ENCODE measurements at places on chromosomes 6 and 20. TPM values are rescaled to one million over a fixed set of nuclear protein-coding genes. Genes with fewer than 3 reads are reported as not detected.

DNA sequence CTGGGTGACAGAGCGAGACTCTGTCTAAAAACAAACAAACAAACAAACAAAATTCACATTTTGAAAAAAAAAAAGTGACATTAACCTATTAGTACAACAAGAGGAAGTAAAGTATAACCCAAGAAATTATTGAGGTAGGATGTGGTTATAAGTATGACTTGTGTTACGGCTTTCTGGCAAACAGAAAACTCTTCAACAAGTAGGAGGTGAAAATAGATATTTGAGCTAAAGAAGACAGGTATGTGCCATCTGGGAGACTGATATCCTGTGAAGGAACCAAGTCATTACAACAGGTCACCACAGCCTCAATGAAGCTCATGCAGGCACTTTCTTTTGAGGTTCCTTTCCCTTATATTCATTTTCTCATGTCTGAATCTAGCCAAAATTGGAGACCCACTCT lies 28.8 kb downstream of the TLDC2 start:
- no peak for ATAC-seq

DNA sequence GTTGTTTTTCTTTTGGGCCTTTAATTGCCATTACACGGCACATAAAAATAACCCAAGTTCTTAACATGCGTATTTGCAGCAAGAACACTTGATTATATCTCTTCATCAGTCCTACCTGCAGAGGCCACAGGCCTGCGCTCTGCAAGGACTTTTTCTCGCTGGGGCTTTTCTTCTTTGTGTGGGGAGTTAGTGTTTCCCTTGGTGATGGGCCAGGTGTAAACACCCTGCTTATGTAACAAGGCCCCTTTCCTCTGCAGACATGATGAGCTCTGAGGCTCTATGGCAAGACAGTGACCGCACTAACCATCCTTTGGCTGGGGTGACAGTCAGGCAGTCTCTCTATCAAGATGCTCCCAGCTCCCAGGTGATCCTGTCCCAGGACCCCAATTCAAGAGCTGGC lies 97.8 kb upstream of the PCSK2 start:
- no peak for ATAC-seq

- no peak for ATAC-seq
Observed at GRCh38 chr6:152404936-152405595, 232.1 kb downstream of the SYNE1 start.

DNA sequence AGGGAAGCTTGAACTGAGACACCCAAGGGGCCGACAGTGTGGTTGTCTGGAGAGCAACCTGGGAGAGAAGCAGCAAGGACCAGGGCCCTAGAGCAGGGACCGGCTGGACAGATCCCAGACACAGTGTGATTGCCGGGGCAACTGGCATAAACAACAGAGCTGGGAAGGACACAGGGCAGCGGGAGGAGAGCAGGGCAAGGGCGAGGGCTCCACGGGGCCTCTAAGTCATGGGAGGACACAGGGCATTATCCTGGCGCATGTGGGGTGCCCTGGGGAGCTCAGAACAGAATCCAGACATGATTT lies 31.1 kb upstream of the CCR6 start:
- ATAC-seq: no peak

- no peak for ATAC-seq
Observed at GRCh38 chr6:82906489-82906888, 159.2 kb downstream of the UBE3D start.

The CTAGE9 gene
- not detected for total RNA-seq

The UNC93A gene
- 4.5 TPM for total RNA-seq

Measured in esophagus mucosa (tissue), 1 donor.